ENCODE measurements at places on chromosomes 6 and 20.
A peak's percentile ranks its signal among the peaks of the same experiment; 100 is the strongest.

GRCh38 chr6:139529420-139529819 is 155.0 kb upstream of the CITED2 start:
- no peak for DNase-seq

DNA sequence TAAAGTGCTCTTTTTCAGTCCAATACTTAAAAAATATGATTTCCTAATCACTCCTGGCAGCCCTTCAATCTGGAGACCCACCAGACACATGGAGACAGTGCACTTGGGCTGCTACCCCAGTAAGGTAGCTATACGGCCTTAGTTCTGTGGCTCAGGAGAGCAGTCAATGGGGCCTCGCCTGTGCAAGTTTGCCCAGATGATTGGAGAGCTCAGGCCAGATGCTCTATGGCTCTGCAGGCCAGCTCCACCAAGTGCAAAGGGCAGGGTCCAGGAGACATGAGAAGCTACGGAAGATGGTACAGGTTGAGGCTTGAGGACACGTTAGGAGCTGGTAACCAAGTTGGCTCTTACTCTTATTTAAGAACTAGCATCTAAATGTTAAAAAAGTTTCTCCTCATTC is 30.7 kb downstream of the STK38 start:
- DNase-seq, result no peak

GRCh38 chr6:97427648-97428047 is 144.6 kb upstream of the MMS22L start:
- no peak for DNase-seq

DNA sequence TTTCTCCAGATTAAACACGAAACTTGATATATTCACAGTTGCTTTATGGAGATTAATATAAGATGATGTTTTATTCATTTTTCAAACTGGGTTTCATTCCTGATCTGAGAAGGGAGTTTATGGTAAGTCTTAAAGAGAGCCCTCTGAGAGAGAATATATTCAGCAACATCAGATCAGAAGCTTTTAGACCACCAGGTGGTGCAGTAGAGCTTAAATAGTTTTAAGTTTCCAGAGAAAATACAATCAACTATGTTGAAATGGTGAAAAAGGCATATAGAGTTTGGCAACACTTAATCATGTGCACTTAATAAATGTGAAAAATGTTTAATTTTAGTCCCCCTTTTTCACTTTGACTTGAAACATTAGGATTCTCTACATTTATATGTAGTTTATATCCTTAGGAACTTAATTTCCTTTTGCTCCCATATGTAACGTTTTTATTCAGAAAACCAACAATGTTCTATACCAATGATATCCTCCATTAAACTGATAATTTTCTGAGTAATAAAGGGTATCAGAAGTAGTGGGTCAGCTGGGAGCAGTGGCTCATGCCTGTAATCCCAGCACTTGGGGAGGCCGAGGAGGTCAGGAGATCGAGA is 86.4 kb upstream of the CLDN20 start:
- DNase-seq, result peak; percentile 65

- DNase-seq, result no peak
Measured at GRCh38 chr6:108083349-108083748, 8.8 kb upstream of the OSTM1 start.

GRCh38 chr20:45630371-45630770 is 713 bp downstream of the WFDC9 start:
- DNase-seq, result no peak

DNA sequence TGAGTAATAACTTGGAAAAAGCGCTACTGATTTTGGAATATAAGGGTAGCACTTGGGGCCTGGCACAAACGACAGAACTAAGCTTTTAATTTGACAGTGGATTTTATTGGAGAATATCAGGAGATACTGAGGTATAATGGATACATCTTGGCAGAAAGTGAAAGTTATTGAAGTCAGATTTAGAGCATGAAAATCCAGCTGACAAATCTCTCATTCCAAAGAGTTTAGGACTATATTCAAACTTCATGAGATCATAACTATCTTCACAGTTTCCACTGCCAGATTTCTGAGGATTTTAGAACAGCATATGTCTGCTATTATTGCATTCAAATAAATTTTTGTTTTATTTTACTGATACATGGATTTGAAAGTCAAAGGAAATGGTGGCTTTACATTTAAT is 132.3 kb upstream of the THEMIS start:
- no peak for DNase-seq

DNA sequence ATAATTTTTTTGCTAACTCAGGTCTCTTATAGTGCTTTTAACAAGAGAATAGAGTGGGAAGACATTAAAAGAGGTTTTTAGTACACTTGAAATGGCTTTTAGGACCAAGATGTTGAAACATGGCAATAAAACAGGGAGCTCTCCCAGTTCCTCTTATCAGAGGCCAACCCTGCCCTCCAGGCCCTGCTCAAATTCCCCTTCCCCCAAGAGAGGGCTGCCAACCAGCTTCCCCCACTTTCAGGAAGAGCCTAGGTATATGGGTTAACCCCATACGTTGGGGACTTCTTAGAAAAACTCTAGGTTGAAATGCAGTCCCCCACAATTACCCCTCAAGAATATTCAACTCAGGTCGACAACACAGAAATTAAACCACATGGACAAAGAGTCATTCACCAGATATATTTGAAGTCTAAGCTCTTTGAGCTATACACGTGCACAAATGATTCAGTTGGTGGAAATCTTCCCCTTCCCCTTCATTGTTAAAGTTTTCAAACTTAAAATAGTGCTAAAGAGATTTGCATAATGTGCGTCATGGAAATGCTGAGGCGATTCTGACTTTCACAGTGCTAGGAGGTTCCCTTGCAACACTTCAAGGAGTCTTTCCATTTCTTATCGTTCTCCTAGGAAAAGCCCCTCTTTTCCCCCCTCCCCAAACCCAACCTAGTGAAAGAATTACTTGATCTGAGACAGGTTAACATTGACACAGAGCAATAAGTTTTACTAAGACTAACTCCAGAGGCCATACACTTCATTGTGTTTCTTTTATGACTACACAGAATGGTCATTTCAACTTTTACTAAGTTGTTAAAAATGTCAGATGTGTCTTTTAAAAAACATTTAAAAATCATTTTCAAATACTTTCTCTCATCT is 49.8 kb upstream of the ENPP5 start:
- DNase-seq, result no peak

- no peak for DNase-seq
Measured at GRCh38 chr6:71197267-71197666, 91.3 kb upstream of the OGFRL1 start.

DNA sequence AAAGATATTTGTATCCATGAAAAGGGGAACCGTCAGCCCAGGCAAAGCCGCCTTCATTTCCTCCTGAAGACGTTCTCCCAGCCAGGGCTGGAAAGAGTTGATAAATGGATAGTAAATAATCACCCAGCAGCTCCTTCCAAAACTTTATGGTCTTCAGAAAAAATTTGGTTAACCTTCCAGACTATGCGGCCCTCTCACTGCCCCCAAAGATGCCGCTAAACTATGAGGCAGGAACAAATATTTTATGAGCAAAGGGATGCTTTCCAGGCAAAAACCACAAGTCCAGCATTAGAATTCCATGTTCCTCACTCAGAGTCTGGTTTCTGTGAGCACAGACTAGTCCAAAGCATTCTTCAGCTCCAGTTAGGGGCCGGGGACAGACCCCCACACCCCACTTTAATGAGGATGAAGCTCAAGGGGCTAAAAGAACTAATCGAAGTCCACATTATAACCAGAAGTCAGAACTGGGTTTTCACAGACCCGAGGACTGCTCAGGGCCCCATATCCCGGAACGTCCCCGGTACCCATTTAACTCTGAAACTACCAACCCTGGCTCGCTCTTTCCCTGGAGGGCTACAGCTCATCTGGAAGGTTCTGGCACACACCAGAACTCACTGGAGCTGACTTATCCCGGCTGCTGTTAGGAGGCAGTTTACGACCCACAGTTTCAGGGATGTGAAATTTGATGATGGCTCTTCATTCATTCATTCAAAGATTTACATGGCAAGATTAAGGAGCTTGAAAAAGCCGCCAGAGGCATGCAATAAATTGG is 29.4 kb downstream of the BMP7 start:
- DNase-seq, result no peak

- no peak for DNase-seq
Measured at GRCh38 chr6:12175626-12176025, 114.5 kb upstream of the EDN1 start.

GRCh38 chr6:11196511-11197174 is 35.8 kb downstream of the NEDD9 start:
- DNase-seq, result no peak

DNA sequence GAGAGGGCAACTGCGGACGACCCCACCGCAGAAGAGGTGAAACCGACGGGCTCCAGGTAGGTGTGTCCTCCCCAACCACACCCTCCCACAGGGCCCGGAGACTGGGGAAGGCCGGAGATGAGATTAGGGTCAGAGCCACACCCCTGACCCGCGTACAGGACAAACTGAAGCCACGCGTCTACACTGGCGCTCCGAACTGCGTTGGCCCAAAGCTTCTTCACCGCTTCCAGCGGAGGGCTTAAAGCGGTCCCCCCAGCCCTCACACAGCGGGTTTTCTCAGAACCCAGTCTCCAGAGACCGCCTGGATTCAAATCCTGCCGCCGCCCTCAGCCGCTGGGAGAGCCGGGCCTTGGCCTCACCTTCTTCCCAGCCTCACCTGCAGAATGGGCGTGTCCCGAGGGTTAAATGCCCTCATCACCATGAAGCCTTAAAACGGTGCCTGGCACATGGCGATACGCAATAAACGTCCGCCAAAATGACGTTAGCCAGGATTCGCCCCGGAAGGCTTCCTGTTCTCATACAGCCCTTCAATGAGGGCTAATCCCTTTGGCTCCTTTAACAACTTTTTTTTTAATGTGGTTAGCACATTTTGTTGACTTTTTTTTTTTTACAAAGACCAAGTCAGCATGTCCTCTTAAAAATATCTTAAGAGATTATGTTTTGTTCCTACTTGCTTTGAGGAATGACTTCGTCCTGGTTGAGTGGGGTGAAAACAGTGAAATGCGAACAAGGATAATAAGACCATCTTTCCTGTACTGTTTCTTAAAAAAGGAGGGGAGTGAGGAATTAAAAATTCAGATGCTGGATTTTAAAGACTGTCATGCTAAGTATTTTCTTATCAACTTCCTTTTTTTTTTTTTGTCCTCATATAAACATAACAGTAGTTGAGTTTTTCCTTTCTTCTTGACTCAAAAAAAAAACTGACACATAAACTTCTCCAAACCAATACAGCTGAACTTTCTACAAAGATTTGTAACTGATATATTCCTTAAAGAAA is 15.1 kb upstream of the ZNF217 start:
- DNase-seq, result no peak

- DNase-seq, result no peak
Measured at GRCh38 chr20:35145141-35145564, 2.0 kb downstream of the EDEM2 start.

- no peak for DNase-seq
Measured at GRCh38 chr20:45098103-45098773, 2.7 kb downstream of the KCNS1 start.

DNA sequence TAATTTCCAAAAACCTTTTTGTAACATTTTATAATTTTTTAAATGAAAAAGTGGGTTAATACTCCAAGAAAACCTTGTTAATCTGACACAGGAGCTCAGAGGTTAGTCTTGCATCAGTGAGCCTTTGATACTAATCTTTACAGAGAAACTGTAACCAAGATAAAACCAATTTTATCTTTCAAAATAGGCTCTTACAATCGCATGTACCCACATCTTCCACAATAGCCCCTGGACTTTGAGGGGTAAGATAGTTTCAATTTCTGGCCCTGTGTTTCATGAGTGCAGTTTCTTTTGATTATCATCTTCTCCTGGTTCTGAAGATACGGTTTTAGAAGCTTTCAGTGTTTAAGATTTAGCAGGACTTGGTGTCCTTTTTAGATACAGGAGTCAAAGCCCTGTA is 34.5 kb upstream of the MAS1L start:
- DNase-seq, result no peak

GRCh38 chr6:149140137-149140909 is 177.2 kb upstream of the TAB2 start:
- DNase-seq, result peak; percentile 29

DNA sequence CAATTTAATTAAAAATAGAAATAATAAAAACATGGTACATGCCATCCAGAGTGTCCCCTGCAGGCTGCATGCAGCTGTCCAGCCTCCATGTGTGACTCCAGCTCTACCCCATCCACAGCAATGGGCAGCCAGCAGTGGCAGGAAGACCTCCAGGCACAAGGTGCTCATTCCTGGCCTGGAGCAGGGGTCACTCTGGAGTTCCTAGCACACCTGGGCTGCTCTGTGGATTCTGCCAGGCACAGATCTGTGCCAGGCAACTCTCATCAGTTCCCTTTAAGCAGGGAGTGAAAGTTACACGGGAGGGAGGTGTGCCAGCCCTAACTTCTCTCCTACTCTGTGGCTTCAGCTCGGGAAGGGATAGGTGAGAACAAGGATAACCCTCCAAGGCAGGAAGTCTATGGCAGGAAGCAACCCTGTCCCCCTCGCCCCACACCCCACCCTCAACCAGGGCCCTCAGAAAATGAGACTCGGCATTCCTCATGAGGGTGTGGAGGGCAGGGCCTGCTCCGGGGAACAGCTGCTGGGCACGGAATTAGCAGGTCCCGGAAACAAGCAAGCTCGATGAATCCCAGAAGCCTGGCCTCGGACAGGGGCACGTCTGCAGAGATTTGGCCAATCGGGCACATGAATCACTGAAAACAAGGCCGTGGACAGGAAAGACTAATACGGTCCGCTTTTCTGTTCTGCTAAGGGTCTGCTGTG is 10.0 kb downstream of the JPH2 start:
- no peak for DNase-seq
